ENCODE measurements at places on chromosomes 7 and 10.

DNA sequence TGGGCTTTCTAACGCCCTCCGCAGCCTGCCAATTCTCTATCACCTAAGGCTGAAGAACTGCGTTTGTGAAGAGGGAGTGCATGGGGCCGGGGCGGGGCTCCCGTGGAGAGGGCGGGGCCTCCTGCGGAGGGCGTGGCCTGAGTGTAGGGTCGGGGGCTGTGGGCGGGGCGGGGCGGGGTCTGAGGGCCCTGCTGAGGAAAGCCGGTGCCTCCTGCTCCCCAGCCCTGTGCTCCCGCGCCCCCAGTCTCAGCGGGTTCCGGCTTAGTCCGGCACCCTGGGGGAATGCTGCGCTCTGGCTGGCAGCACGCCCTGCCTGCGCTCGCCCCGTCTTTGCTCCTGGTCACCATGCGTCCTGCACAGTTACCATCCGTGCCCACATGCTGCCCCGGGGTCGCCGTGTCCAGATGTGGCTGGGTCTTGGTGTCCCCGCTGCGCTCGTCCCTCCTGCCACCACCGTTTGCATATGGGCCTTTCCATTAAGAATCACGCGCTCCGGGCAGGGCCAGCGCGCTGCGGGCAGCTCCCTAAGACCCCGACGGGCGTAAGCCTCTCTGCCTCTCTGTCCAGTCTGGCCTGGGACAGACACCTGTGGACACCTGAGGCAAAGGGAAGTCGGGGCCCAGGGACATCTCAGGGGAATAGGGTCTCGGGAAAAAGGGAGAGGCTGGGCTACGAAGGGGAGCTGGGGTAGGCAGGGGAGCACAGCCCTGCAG lies 144.0 kb upstream of the RET start:
- DNase-seq = no peak

GRCh38 chr10:101182936-101183335 lies 46.3 kb downstream of the LBX1 start:
- no peak for DNase-seq

GRCh38 chr10:79136236-79137005 lies 67.7 kb downstream of the ZMIZ1 start:
- DNase-seq = no peak

DNA sequence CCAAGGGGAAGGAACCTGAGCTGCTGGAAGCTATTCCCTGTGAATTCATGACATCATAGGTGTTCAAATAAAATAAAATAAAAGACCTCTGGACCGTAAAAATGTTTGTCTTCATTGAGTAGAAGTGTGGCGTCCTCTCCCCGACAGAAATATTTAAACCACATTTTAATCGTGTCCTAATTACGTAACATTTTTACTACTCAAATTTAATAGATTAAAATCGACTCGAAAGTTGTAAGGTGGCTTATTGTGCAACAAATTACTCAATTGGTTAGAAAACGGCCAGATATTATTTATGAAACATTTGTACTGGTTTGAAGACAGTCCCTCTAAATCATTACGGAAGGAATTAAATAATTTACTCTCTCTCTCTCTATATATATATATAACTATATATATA lies 15.5 kb upstream of the NCAPG2 start:
- no peak for DNase-seq

- no peak for DNase-seq
These were observed 11.7 kb downstream of the ORAI2 start for GRCh38 chr7:102444961-102445673.

DNA sequence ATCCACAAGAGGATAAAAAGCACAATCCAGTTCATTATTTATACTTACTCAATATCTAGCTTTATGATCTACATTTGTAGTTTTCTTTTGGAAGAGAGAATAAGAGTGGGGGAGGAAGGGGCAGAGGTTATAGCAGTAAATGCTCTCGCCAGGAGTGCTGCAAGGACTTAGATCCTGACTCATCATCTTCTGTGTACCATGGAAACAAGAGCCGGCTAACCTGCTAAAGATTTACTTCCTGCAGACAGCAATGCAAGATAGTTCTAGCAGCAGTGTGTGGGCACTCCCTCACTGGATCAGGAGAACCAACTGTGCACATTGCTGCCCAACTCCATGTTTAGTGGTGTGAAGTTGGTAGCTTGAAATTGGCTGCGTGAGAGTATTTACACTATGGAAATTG lies 47.7 kb upstream of the TRIL start:
- DNase-seq = no peak

GRCh38 chr7:3201306-3201705 lies 99.7 kb upstream of the SDK1 start:
- no peak for DNase-seq

DNA sequence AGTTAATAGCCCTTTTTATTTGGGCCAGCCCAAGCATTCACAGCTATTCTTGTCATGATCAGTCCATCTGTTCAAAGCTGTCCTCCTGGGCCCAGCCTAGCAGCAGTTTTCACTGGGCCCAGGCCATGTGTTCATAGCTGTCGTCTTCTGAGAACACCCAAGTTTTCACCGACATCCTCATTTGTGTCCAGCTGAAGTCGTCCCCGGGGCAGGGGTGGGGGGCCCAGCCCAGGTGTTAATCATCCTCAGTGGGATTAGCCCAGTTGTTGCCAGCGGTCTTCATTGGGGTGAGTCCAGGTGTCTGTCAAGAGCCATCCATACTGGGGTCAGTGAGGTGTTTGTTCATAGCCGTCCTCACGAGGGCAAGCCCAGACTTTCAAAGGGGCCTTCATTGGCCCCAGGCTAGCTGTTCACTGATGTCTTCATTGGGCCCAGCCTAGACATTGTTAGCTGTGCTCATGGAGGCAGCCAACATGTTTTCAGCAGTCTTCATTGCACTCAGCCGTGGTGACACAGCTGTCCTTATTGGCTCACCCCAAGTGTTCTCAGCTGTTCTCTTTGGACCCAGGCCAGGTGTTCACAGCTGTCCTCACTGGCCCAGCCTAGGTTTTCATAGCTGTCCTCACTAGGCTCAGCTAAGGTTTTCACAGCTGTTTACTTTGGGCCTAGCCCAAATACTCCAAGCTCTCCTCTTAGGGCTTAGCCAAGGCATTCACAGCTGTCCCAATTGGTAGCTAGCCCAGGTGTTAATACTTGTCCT lies 10.0 kb downstream of the FRG2B start:
- DNase-seq = no peak

DNA sequence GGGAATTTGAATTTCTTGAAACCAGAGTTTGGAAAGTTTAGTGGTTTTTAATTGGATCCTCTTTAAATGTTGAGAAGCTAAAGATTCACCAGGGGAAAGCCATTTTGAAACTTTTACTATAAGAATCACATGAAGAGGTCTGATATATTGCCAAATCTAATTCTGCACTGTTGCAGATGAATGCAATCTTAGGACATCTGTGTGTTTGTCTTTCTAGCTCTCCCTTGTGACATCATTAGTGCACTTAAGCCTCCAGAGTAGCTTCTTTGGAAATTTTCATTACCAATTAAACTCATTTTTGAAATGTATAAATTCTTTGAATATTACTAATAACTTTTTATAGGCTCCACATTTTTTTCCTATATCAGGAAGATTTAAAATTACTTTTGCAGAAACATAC lies 160.2 kb downstream of the BICC1 start:
- DNase-seq = no peak

DNA sequence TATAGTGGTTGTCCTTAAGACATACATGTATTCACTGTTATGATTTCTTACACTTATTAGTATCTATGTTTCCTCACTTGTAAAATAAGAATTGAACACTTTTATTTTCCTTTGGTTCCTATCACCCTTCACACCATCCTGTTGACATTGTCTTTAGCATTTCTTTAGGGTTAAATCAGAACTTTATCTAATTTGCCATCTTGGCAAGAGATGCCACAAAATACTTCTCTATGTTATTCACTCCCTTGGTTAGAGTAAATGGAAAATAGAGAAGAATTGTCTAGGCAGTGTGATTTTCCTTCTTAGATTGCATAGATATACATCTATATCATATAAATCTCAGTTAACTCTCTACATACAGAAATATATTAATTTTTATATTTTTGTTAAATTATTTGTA lies 204.7 kb downstream of the SEMA3D start:
- DNase-seq = no peak

DNA sequence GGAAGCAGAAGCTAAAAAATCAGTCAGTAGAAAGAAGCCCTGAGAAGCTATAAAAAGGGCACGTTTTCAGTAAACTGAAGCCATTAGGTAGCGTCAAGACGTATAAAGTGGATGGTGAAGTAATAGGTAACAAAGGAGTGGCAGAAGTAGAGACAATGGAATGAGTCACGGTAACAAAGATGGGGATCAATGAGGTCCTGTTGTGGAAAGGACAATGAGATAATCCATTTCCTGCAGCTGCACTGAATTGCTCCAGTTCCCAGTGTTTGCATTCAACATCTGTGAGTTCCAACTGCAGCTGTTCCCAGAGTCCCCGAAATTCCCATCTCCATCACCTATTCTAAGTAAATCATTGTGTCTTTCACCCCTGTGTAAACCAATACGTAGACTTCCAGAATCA lies 4.8 kb upstream of the HYCC1 start:
- DNase-seq = no peak

DNA sequence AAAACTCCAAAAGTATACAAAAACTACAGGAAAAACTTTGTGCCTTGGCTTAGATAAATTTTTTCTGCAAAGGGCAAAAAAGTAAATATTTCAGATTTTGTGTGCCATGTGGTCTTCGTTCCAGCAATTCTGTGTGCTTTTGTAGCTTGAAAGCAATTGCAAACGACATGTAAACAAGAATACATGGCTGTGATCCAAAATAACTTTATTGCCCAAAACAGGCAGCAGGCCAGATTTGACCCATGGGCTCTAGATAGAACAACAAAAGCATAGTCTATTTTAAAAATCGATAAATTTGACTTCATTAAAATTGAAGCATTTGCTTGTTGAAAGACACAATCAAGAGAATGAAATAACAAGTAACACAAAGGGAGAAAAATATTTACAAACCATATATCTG lies 336.6 kb downstream of the HPSE2 start:
- no peak for DNase-seq

GRCh38 chr10:78539247-78539766 lies 505.6 kb downstream of the RPS24 start:
- no peak for DNase-seq

- no peak for DNase-seq
These were observed 1101.7 kb upstream of the GHITM start for GRCh38 chr10:83037653-83038052.

DNA sequence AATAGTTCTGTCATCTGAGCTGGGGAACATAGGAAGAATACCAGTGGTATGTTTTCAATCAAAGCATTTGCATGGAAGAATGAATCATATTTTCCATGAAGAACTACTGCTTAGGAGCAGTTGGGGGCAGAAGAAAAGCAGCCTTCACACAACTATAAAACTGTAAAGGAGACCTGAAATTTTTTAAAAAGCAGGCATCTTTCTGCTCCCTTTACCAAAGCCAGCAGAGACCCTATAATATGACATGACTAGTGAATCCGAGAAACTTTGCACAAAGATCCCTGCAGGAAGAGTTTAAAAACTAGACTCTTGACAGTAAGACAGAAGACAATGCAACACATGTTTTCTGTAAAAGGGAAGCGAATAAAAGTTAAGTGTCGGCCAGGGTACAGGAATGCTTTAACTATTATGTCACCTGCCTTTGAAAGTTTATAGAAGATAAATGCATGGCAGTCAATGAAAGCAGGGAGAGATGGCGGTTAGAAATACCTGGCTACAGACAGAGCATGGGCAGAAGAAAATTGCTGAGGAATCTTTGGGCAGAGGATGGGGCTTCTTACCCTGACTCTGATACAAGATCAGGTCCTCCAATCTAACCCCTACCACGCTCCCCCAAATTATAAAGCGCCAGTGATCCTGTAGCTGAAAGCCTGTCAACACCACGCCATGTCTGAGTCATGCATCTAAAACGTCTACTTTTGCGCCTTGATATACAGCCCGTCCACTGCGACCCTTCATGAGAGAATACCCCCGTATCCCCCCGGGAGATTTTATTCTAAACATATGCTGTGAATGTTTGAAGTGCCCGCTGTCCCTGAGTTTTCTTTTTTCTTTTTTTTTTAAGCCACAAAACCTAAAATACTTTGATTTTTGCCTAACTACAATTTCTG lies 93.1 kb downstream of the GLI3 start:
- DNase-seq = peak; percentile 48

DNA sequence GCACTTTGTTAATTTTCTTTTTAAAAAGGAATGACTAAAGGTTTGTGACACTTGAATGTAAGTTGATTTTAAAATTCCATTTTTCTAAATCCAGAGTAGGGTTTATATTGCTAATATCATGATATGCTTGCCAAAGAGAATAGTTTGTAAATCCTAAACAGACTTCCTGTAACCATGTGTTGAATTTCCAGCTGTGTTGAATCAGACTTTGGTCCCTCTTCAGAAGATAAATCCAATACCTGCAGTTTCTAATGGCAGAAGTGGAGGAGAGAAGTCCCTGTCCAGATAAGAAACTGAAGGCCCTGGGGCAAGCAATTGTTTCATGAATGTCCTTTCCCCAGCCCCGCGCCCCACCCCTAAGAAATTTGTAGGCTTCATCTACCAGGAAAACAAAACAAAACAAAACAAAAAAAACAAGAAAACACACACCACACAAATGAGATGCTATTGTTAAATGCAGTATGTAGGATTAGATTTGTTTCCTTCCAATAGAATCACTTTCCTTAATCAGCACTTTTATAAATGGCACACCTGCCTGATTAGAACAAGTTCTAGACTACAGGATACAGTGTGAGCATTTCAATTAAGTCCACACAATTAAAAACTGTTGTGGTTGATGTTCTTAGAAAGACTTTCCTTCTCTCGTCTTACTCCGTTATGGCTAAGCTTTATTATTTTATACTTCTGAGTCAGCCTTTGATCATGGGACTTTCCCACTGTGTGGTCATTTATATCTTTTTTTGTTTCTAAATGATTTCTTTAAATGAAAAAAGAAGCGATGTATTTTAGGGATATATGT lies 122.8 kb downstream of the KAT6B start:
- no peak for DNase-seq

- no peak for DNase-seq
These were observed 88.7 kb downstream of the HIP1 start for GRCh38 chr7:75650062-75650461.

GRCh38 chr10:114168450-114169009 lies 5.5 kb downstream of the CCDC186 start:
- no peak for DNase-seq

- DNase-seq = no peak
These were observed 11.5 kb upstream of the TAS2R39 start for GRCh38 chr7:143171697-143172096.

DNA sequence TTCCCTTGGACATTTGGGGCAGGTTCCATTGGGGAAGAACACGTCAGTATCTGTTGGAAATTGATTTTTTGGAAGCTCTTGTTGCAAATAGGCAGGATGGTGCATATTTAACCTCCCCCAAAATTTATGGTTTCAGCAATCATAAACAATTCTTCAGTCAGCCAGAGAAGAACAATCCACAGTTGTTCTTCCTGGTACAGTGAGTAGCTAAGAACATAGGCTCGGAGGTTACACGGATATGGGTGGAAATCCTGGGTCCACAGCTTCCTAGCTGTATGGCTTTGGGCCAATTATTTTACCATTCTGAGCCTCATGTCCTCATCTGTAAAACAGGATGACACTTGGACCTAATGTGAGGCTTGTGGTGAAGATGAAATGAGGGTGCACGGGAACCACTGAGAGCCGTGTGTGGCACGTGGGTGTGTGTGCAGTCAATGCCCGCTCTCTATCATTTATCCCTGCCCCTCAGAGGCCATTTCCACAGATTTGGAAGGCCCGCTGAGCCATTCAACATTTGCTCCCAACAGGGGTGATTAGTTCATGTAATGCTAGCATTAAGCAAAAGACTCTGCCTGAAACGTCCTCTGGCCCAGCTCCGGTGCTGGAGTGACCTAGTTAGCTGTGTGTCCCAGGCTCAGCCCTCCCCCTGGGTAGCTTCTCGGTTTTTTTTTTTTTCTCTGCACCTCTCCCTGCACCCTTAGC lies 9.7 kb downstream of the CAMK1D start:
- no peak for DNase-seq

- no peak for DNase-seq
These were observed 57.6 kb upstream of the PDZD8 start for GRCh38 chr10:117432866-117433265.

Measured in GM04504 (cell line).